ENCODE measurements at places on chromosomes 1 and 21.
A peak's percentile ranks its signal among the peaks of the same experiment; 100 is the strongest.

DNA sequence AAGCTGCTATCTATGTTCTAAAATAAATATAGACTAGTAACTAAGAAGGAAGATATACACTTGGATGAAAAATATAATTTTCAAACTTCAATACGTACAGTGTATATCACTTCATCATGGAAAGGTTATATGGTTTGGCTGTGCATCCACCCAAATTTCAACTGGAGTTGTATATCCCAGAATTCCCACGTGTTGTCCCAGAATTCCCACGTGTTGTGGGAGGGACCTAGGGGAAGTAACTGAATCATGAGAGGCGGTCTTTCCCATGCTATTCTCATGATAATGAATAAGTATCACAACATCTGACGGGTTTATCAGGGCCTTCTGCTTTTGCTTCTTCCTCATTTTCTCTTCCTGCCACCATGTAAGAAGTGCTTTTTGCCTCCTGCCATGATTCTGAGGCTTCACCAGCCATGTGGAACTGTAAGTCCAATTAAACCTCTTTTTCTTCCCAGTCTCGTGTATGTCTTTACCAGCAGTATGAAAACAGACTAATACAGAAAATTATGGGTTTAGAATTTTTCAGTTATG is 10.7 kb downstream of the NEGR1 start:
- H3K27me3 ChIP-seq = no peaks in the 10 kb centered on the region
- H3K27ac ChIP-seq = no peak overlapping the region
- H3K4me3 ChIP-seq = no peak overlapping the region
- H3K4me1 ChIP-seq = no peaks in the 10 kb centered on the region
- H3K36me3 ChIP-seq = no peaks in the 10 kb centered on the region

DNA sequence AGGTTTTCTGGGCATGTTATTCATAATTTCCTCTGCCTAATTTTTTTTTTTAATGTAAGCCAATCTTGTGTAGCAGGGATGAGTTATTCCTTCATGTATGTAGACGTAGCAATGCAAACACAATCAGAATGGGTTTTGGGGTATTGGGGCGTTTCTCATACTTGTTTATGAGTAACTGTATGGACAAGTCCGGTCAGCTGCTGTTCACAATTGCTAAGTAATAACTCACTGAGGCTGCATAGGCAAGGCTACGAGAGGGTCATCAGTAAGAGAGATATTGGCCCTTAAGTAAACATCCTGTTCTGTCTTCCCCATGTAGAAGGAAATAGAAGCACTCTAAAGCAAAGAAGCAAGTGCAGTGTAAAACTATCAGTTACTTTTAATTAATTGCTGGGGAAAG is 9.5 kb upstream of the TARS2 start:
- H3K36me3 ChIP-seq = no peaks in the 10 kb centered on the region
- H3K4me1 ChIP-seq = peaks cover 16% of the 10 kb centered on the region
- H3K27me3 ChIP-seq = no peaks in the 10 kb centered on the region
- no peak overlapping the region for H3K27ac ChIP-seq

DNA sequence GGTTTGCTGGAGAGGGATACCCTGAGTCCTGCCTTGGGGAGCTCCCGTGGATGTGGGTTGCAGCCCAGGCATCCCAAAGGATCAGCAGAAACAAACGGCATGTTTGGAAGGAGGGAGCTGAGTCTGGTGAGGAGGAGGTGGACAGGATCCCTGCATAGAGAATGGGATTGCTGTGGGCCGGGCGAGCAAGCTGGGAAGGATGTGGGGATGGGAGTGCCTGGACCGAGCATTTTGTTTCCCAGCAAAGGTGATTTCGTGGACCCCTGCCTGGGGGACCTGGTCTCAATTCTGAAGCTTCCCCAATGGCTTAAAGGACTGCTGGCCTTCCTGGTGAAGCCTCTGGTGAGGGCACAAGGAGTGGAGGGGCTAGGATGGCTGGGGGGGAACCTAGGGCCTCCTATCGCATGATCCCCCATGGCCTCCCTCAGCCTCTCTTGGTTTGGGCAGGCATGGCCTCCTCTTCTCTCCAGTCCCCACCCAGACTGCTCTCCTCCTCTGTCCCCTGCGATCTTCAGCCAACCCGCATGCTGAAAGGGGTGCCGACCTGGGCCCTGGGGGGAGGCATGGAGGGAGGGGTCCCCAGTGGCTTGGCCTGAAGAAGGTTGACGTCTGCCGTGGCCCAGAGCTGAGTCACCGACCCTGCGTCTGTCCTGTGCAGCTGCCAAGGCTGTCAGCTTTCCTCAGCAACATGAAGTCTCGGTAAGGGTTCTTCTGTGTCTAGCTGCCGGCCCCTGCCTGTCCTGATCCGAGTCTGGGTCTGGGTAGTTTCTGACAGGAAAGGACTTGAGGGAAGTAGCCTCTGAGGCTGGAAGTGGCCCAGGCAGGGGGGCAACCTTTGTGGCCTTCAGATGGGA is 16.3 kb downstream of the FAAH start:
- H3K4me3 ChIP-seq = no peak overlapping the region
- H3K27me3 ChIP-seq = no peaks in the 10 kb centered on the region
- no peak for DNase-seq
- H3K4me1 ChIP-seq = no peaks in the 10 kb centered on the region

- DNase-seq = no peak
- no peaks in the 10 kb centered on the region for H3K4me1 ChIP-seq
- H3K36me3 ChIP-seq = no peaks in the 10 kb centered on the region
- H3K4me3 ChIP-seq = no peak overlapping the region
Measured at GRCh38 chr1:56429288-56429687, 150.1 kb downstream of the PLPP3 start.

DNA sequence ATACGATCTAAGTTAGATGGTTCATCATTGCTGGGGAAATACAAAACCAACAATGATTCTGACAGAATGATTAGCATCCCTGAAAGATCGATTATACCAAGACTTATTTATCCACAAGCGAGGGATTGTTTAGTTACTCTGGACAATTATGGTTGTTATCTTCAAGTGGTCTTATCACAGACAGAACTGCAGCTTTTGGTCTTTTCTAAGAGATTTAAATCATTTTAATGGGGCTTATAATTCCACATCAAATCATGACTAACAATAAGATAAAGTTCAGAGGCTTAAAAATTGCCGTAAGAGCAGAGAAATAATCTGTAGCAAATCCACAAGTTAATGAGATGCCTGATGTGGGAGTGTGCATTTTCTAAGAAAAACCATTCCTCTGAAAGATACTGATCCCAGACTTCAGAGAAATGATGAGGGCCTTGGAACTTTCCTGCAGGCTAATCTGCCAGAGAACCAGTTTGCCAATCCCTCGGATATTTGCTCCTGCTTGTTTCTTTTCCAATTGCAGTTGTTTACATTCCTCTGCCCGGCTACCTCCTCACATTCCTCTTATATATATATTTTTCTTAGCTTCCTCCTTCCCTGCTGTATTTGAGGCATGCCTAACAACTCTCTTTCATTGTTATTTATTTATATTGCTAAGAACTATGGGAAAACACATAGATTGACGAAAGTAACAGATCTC is 134.8 kb downstream of the BACH1 start:
- H3K4me1 ChIP-seq = peaks cover 2% of the 10 kb centered on the region
- no peak for DNase-seq
- no peak overlapping the region for H3K4me3 ChIP-seq
- H3K27ac ChIP-seq = no peak overlapping the region
- H3K36me3 ChIP-seq = no peaks in the 10 kb centered on the region

DNA sequence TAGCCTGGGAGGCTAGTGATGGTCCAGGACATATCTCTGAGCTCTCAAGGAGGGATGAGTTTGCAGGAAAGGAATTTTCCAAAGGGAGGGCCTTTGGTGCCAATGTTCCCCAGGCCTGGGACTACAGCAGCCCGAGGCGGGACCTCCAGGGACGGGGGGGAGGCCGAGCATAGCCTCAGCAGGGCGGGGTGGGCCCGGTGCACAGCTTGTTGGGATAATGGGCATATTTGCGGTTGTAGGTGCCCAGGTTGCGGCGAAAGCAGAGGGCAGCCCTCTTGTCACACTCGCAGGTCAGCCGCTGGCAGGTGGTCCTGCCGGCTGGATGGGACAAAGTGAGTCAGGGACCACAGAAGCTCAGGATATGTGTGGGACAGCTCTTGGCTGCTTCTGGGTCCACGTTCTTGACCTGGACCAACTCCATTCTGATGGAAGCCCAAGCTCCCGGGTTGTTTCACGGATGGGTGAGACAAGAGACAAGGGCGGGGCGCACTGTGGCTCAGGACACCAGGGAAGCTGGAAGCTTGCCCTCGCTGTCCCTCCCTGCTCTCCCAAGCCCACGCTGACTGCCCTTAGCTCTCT is 3.2 kb downstream of the PLA2G2E start:
- DNase-seq = no peak
- no peaks in the 10 kb centered on the region for H3K27me3 ChIP-seq
- H3K4me3 ChIP-seq = no peak overlapping the region

GRCh38 chr1:236638945-236639344 is 34.6 kb upstream of the HEATR1 start:
- H3K36me3 ChIP-seq = no peaks in the 10 kb centered on the region
- no peaks in the 10 kb centered on the region for H3K4me1 ChIP-seq

DNA sequence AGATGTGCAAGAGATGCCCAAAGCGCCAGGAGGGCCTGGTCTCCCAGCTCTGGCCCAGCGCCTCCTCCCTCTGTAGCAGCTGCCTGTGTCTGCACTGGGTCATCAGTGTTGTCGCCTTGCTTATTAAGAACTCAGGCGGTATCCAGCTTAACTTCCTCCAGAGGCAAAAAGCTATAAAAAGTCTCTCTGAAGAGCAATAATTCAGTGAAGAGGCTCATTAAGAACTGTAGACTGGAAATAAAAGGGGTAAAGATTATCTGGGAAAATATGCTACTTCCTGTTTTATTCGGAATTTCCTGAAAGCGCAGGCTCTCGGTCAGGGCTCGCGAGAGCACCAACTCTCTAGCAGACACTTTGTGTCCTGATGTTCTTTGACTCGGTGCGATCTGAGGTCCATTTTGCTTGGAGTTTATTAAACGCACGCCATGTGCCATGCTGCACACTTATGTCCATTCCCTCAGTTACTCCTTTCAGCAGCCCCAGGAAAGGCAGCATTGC is 70.4 kb downstream of the MRPS6 start:
- H3K4me1 ChIP-seq = peaks cover 5% of the 10 kb centered on the region
- H3K4me3 ChIP-seq = no peak overlapping the region
- no peaks in the 10 kb centered on the region for H3K27me3 ChIP-seq
- no peak overlapping the region for H3K27ac ChIP-seq
- DNase-seq = no peak

DNA sequence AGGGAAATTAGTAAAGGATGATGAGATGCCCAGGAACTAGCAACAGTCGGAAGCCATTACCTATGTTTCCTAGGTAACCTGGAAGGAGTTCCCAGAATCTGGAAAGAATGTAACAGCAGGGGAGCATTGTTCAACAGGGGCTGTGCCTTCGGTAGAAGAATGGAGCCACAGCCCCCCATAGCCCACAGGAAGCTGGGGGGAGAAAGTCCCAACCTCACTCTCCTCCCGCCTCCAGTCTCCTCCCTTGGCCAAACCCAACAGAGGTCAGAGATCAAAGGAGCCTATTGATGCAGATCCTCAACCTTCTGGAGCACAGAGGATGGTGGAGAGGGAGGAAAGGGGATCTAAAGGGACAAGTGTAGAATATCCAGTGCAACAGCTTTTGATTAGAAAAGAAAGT is 131.5 kb upstream of the SLC44A3 start:
- no peaks in the 10 kb centered on the region for H3K27me3 ChIP-seq
- H3K36me3 ChIP-seq = no peaks in the 10 kb centered on the region
- no peak overlapping the region for H3K4me3 ChIP-seq
- H3K27ac ChIP-seq = peak overlapping the region; percentile 16
- DNase-seq = peak; percentile 4

DNA sequence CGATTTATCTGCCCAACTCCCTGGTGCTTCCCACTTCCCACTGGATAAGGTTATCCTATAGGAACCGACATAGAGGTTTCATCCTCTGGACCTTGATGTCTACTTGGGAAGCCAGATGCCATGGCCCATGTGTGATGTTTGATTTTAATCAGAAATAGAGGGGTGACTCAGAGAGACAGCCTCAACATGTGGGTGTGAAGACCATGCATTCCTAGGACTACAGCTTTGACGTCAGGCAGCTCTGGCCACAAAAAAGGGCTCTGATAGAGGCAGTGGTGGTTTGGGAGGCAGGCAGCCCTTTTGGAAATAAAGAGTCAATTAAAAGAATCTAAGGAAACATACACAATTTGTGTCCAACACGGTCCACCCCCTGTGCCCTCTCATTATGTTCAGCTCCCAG is 5.2 kb upstream of the SH2D2A start:
- H3K4me3 ChIP-seq = no peak overlapping the region
- no peaks in the 10 kb centered on the region for H3K36me3 ChIP-seq
- no peak for DNase-seq

DNA sequence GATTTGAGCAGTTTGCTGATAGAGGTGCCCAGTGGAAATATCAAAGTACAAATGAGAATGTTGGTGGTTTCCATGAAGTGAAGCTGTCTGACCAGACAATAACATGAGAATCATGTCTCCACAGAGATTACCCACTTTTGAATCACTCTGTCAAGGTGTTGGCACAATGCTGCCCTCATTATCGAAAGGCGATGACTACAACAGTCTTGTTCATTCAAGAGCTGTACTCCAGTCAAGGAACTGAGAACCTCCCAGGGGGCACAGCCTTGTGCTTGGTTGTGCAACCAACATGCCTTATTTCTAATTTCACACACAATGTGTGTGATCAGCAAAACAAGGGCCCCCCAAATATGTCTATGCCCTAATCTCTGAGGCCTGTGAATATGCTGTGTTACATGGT is 35.7 kb downstream of the ETS2 start:
- no peaks in the 10 kb centered on the region for H3K27me3 ChIP-seq
- H3K27ac ChIP-seq = no peak overlapping the region
- no peaks in the 10 kb centered on the region for H3K36me3 ChIP-seq
- no peaks in the 10 kb centered on the region for H3K4me1 ChIP-seq
- no peak for DNase-seq

GRCh38 chr1:208628022-208628914 is 384.1 kb upstream of the PLXNA2 start:
- H3K4me1 ChIP-seq = no peaks in the 10 kb centered on the region
- H3K27ac ChIP-seq = no peak overlapping the region
- H3K27me3 ChIP-seq = no peaks in the 10 kb centered on the region

DNA sequence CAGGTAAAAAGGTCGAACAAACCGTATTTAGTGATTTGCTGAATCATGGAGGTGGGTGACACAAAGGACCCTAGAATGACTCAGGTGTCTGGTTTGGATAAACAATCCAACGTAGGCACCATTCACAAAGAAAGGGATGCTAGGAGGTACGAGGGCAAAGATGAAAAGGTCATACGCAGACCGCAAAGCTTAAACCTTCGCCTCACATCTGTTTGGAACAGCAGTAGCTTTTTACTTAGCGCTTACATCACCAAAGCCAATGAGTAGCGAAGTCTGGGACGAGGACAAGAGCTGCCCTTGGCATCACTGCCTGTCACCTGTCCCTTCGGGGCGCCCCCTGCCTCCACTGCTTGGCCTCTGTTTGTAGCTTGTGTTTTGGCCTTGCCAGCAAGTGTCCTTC is 350.2 kb downstream of the SMYD3 start:
- H3K27me3 ChIP-seq = no peaks in the 10 kb centered on the region
- DNase-seq = no peak
- no peak overlapping the region for H3K27ac ChIP-seq
- H3K4me3 ChIP-seq = no peak overlapping the region
- H3K4me1 ChIP-seq = peaks cover 1% of the 10 kb centered on the region
- H3K36me3 ChIP-seq = no peaks in the 10 kb centered on the region

GRCh38 chr1:227567256-227567655 is 3.9 kb downstream of the ZNF678 start:
- no peak overlapping the region for H3K27ac ChIP-seq
- H3K4me3 ChIP-seq = no peak overlapping the region
- no peaks in the 10 kb centered on the region for H3K36me3 ChIP-seq
- no peaks in the 10 kb centered on the region for H3K27me3 ChIP-seq
- H3K4me1 ChIP-seq = peaks cover 1% of the 10 kb centered on the region

- no peaks in the 10 kb centered on the region for H3K27me3 ChIP-seq
- H3K4me3 ChIP-seq = no peak overlapping the region
- DNase-seq = no peak
- H3K27ac ChIP-seq = no peak overlapping the region
Measured at GRCh38 chr1:208864366-208864965, 620.3 kb upstream of the PLXNA2 start.
